ENCODE measurements at places on chromosomes 7 and 10.

DNA sequence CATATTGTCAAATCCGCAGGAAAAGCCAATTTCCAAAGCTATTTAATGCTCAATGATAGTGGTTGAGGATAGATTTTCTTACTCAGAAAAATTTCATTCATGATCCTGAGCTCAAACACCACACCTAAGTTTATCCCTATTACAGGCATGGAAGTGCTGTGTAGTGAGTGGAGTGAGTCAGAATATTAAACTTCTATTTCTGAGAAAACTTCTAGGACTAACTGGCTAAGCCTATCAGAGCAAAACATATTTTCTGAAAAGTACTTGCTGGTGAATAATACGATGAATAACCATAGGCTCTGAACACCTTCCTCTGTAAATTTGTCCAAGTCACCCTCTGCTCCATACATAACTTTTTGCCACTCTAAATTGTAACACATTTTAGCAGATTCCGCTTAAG lies 221.5 kb downstream of the SUGCT start:
- DNase-seq, result no peak

DNA sequence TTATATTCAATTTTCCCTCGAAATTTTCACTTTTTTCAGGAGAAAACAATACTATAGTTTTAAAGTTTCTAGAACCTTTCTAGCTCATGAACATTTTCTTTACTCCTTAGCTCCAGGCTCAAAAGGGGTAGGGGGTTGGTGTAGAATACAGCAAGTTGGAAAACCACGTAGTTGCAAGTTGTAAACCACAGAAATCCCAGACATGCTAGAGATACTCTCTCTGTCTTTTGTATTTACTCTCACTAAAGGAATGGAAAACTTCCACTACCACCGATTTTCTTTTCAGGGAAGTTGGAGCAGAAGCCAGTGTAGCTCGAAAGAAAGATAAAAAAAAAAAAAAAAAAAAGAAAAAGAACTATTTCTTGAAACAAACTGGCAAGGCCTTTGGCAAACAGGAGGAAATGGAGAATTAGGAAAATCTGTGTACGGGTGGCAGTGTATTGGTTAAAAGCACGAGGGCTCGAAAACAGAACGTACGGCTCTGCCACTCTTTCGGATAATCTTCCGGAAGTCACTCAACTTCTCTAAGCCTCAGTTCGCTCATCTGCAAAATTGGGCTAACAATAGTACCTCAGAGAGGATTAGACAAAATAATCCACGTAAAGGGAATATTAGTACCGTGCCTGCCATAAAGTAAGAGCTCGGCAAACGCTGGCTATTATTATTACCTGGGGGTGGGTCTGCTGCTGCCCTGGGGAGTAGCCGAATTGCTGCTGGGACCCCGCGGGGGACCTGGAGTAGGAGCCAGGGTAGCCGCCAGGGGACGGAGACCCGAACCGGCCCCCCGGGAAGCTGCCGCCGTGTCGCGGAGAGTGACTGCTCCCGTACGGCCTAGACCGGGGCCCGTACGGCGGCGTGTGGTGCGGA lies 628 bp downstream of the MPLKIP start:
- no peak for DNase-seq

GRCh38 chr7:27263781-27264180 lies 21.2 kb downstream of the EVX1 start:
- DNase-seq, result no peak

- DNase-seq, result peak; percentile 7
Measured at GRCh38 chr7:23759671-23760391, 49.8 kb downstream of the STK31 start.

- peak; percentile 6 for DNase-seq
Measured at GRCh38 chr7:102395592-102395872, 631 bp upstream of the PRKRIP1 start.

DNA sequence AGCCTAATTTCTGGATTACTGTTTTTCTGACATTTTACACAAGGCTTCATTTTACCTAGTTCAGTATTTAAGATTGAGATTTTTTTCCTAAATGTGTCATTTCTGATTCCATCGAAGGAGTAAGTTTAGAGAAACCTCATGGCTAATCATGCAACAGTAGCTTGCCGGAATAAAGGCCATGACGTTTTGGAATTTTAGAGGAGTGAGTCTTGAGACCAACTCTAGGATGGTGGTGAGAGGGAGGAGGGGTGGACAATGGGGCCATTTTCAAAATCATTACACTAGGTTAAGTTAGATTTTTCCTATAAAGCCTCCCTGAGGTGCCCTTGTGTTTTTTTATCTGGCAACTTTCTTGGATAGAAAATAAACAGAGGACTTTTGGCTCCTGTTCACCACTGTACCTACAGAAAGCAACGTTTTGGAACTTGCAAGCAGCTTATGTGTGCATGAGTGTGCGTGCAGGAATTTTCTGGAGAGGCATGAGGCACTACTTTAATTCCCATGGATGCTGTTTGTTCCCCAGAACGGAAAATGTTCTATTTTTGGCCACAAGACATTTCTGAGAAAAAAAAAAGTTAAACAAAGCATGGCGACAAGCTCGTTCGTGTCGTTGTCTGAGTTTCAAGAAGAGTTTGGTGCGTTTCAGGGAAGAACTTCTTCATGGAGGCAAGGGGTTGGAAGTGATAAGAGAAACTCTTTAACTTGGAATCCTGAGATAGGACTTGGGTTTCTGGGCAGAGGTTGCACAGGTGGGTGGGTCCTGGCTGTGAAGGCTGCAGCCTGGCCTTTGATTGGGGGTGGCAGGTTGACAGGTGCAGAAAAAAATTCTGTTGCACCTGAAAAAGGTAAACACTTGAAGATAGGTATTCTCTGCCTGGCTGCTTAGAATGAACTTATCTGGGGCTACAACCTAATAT lies 178.1 kb downstream of the PTEN start:
- DNase-seq, result no peak

- no peak for DNase-seq
Measured at GRCh38 chr7:49763791-49764190, 9.6 kb upstream of the VWC2 start.

DNA sequence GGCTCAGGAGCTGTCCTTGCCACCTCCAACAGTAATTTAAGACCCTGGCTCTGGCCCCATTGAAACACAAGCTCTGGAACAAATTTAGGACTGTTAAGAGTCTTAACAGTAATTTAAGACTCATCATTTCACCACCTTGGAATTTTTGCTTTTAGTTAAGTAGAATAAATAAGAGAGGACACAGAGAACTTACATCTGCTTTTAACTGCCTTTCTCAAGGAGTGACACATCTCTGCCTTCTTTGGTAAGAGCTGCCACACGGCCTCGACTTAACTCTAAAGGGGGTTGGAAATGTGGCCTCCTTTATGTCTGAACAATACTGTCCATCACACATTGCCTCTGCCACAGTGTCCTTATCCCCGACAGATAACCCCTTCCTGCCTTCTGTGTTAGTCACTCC lies 77.9 kb downstream of the HERPUD2 start:
- DNase-seq, result peak; percentile 19

DNA sequence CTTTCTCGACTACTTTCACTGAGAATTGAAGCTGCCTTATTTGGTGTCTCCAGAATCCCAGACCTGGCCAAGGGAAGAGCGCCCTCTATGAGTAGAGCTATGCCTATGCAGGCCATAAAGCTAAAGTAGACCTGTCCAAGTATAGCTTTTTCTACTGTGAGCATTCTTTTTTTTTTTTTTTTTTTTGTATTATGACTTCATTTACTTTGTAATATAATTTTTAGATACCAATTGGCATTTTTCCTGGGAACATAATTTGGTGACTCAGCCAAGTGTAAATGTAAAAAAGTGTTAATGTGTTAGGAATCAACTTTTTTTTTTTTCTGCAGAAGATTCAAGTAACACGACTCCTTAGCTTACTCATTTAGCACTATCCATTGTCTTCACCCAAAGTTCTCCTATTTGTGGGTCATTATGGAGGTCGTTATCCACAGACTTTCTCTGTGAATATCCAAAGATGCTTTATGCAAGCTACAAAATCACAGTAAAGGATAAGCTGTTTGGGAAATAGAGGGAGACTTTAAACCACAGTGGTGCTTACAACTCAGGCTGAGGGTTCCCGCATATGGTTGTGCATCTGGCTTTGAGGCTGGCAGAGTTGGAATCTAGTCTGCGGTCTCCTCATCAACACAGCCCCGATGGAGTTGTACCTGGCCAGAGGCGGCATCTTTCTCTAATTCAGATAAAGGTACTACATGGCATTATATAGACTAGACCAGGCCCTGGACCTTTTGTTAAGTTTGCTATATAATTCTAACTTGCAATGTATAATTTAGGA lies 1040.2 kb upstream of the SORCS1 start:
- peak; percentile 41 for DNase-seq

- peak; percentile 79 for DNase-seq
Measured at GRCh38 chr10:73576178-73576889, 14.8 kb downstream of the USP54 start.

DNA sequence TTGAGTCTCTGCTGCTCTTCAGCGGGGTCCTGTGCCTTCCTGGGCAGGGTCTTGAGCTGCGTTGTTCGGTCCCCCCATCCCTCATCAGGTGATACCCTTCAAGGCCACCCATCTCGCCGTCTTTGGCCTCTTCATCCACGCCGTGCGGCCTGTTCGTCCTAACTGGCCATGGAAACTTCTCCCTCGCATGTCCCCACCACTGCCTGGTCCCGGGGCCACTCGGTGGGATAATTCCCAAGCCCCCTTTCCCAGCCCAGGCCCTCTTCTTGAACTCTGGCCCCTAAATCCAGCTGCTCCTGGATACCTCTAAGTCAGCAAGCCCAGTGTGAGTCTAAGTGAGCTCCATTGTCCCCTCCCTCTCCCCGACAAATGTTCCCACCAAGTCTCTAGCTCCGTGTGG lies 74.5 kb downstream of the CAMK1D start:
- no peak for DNase-seq

DNA sequence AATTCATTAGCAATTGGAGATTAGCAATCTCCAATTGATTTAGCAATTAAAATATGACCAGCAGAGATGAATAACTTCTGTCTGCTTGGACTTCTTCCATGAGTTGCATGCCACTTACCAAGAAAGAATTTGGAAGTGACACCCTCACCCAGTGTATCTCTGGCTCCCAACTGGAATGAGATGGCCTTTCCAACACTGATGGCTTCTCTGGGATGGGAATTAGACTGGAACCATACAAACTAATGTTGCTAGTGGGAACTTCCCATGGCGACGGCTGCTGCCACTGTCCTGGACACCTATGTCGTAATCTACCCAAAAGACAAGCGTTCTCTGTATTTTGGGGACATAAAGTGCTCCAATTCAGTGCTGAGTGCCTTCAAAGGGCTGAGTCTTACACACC lies 192.3 kb downstream of the COBL start:
- DNase-seq, result no peak

DNA sequence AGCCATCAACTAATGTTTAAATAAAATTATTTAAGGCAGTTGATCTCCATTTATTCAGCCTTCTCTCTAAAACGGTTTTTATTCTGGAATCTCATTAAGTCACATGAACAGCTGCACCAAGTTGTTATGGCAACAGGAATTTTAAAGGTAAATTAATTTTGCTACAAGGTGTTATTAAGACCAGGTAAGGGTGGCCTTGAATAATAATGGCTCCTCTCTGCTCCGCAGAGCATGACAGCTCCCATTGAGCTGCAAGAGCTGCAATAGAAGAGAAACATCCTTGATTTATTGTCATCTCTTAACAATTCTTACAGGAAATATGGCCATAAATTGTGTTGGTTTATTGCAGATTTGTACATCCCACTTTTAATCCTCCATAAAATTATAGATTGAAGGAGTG lies 165.8 kb downstream of the KLF6 start:
- DNase-seq, result no peak

DNA sequence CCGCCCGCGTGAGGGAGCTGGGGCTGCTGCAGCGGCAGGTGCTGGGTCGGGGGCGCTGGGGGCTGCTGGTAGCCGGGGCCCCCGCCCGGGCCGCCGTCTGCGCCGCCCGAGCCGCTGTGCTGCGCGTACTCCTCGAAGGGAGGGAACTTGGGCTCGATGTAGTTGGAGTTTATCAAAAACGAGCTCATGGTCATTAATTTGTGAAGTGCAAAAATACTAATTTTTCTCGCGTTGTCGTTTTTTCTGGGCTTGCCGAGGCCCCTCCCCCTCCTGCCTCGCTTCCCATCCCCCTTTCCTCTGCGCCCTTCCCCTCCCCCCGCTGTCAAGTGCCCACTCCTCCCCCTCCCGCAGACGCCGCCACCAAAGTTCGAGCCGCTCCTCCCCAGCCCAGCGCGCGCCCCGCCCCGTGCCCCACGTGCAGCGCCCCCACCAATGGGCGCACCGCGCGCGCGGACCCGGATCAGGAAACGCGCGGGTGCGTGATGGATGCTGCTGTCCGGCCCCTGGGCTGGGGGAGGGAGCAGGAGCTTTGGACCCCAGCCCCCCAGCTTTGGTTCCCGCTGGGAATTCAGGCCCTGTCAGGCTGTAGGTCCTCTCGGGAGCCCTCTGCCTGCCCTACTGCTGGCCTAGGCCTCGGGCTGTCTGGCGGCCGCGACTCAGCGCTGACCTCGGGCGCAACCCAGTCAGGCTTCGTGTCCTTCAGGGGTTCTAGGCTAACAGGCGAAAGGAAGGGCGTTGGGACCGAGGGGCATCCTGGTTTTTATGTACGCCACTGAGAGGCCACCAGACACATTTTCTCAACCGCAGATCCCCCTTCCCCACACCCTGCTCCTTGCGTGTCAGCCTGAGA lies at the start of gene HOXA4:
TSS of gene HOXA4 (minus strand) at position 218 of the 850 bp plus-strand sequence. CDS start at position 194, 24 bp downstream.
- peak; percentile 59 for DNase-seq

GRCh38 chr10:118042827-118043242 lies 3.9 kb downstream of the RAB11FIP2 start:
- DNase-seq, result no peak

- DNase-seq, result no peak
Measured at GRCh38 chr7:151273651-151274390, 25.3 kb upstream of the SMARCD3 start.

- no peak for DNase-seq
Measured at GRCh38 chr10:102280397-102281101, 35.2 kb downstream of the GBF1 start.

DNA sequence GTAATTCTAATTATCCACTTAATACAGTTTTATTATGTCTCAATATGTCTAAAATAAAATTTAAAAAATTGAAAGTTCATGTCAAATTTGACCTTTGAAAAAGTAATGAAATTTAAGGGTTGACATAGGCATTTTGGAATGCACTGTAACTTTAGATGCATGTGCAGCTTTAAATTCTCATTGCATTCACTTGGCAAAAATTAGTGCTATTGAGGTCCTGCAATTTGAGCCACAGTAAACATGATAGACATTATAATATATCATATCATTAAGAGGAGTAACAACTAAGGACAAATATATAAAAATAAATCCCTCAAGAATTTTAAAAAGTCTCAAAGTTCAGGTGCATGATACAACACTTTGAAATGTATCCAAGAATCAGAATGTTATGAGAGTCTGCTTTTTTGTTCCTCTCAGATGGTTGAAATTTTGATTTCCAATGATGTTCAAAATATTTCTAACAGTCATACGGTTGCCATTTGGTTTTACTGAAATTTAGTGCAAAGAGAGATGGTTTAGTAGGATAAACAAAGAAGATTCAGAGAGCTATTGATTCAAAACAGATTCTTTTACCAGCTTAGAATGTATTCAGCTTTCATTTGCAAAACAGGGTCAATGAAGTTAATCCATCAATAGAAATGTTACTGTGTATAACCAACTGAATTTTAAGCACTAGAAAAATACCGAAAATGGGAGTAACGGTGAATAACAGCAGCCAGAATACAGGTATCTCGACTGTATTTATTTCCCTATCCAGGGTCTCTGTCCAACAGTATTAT lies 71.8 kb downstream of the SEMA3A start:
- no peak for DNase-seq

- DNase-seq, result no peak
Measured at GRCh38 chr10:10293041-10293440, 724.6 kb upstream of the CELF2 start.

Data from skeletal muscle cell (primary cell).